ENCODE measurements at places on chromosomes 6 and 20.

DNA sequence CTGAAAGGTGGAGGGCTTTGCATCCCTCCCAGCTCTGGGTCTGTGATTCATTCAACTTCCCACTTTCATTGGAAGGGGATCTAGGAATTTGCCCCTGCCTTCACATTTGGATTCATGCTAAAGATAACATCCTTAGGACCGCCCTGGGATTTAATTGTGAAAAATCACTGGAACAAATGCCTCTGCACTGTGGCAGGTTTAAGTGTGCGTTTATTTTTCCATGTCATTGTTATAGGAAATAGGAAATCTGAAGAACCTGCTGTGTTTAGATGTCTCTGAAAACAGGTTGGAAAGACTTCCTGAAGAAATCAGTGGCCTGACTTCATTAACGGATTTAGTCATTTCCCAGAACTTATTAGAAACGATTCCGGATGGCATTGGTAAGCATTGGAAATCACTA lies 104.7 kb downstream of the LRRC1 start:
- no peak for DNase-seq

DNA sequence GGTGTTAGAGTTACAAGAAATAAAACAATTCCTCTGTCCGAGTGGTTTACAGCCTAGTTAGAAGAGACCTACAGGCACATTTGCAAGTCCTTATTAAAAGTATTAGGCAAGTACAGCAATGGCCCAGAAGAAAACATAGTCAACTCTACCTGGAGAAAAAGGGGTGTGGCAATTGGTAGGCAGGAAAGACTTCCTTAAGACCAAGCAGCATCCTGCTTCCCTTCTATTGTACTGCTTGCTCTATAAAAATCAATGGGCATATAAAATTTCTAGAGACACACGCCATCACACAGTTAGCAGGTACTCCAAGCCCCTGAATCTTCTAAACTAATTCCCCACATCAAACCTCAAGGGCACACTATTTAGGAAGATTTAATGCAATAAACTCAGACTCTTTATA lies 185.6 kb downstream of the ATXN1 start:
- DNase-seq: no peak

GRCh38 chr20:3759316-3759823 lies 8.2 kb downstream of the ADISSP start:
- DNase-seq: no peak

- no peak for DNase-seq
Observed at GRCh38 chr6:166277018-166277417, 31.2 kb downstream of the PRR18 start.

All from GM06990 (cell line).